Stimulated activated CD4-positive, alpha-beta T cell treated with anti-CD3 and anti-CD28 coated beads, Interleukin-15, amount 100 ng/mL, for 1 hour (primary cell): ENCODE measurements at places on chromosomes 16 and 17.
A peak's percentile ranks its signal among the peaks of the same experiment; 100 is the strongest.

GRCh38 chr17:41718287-41718645 lies 6.1 kb downstream of the GAST start:
- DNase-seq, result no peak

- no peak for DNase-seq
Observed at GRCh38 chr17:75683583-75683982, 16.4 kb downstream of the SAP30BP start.

- DNase-seq, result no peak
Observed at GRCh38 chr17:12927541-12928425, 90.0 kb downstream of the ELAC2 start.

DNA sequence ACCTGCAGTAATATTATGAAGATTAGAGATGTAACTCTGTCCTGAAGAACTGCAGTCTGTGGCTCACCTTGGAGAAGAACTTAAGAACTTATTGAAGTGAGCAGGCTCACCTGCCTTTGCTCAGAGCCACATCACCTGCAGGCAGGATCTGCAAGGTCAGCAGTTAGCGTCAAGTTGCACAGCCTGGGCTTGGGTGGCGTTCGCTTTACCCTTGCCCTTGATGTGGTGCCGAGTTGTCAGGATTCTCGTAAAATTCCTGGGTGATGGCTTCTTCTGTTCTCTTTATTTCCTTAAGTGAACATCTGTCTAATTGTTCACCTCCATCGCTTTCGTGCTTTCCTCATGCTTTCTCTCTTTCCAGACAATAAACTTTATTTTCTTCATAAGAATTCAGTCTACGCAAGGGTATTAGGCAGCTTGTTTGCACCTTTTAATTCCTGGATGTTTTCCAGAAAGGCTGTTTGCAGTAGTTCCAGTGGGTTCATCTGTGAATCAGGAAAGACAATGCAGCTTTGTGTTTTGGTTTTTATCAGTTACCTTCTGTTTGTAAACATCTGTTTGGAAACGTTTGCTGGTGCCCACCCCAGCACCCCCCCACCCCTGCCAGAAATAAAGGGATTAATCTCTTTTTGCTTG lies 254.3 kb downstream of the WWOX start:
- DNase-seq, result no peak

GRCh38 chr16:19555186-19555937 lies at the start of gene VPS35L:
TSS of gene VPS35L (plus strand) at chr16:19555703. CDS start at chr16:19555730, 27 bp downstream.
- peak; percentile 93 for DNase-seq
